ENCODE measurements at places on chromosomes 6 and 20. TPM values are rescaled to one million over a fixed set of nuclear protein-coding genes. Genes with fewer than 3 reads are reported as not detected.

GRCh38 chr6:162290846-162291465 lies 436.6 kb downstream of the PRKN start:
- no peaks in the 10 kb centered on the region for H3K27me3 ChIP-seq
- H3K36me3 ChIP-seq = no peaks in the 10 kb centered on the region
- no peak for DNase-seq
- H3K4me3 ChIP-seq = no peak overlapping the region
- H3K27ac ChIP-seq = no peak overlapping the region
- H3K4me1 ChIP-seq = no peaks in the 10 kb centered on the region

DNA sequence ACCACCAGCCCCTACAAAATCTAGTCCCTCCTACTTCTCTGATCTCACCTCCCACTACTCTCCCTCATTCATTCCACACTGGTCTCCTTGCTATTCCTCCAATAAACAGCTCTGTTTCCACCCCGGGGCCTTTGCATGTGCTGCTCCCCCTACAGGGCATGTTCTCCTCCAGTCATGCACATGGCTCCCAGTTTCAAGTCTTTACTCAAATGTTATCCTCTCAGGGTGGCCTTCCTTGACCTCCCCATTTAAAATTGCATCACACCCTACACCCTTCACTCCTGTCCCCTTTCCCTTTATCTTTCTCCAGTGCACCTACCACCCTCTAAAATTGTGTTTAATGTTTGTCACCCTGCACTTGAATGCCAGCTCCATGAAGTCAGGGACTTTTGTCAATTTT lies 174.5 kb downstream of the MRPL14 start:
- no peaks in the 10 kb centered on the region for H3K4me1 ChIP-seq
- H3K27me3 ChIP-seq = no peaks in the 10 kb centered on the region
- no peak overlapping the region for H3K4me3 ChIP-seq
- no peak overlapping the region for H3K27ac ChIP-seq
- DNase-seq = no peak
- H3K36me3 ChIP-seq = no peaks in the 10 kb centered on the region

DNA sequence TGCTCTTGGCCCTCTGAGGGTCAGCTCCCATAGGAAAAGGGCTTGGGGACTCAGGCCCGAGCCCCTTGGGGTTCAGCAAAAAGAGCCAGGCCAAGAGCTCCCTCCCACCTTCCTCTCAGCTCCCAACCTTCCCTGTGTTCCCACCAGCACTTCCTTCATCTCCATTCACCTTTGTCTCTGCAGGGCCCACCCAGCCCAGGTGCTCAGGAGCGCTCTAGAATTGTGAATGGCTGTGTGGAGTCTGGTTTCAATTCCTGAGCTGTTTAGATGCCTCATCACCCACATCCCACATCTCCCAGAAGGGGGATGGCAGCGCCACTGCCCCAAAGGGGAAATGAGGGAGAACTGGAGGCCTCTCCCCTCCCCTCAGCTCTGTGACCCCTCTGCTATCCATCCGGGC lies 7.7 kb downstream of the GRM4 start:
- no peak overlapping the region for H3K4me3 ChIP-seq
- peaks cover 10% of the 10 kb centered on the region for H3K4me1 ChIP-seq
- H3K27me3 ChIP-seq = peaks cover 95% of the 10 kb centered on the region
- H3K36me3 ChIP-seq = no peaks in the 10 kb centered on the region

- peaks cover 28% of the 10 kb centered on the region for H3K4me1 ChIP-seq
- no peaks in the 10 kb centered on the region for H3K27me3 ChIP-seq
- no peak for DNase-seq
- peak overlapping the region; percentile 71 for H3K27ac ChIP-seq
These were observed 41.2 kb downstream of the THBS2 start for GRCh38 chr6:169212436-169212835.

GSTA3 gene
- total RNA-seq = 16.4 TPM

DNA sequence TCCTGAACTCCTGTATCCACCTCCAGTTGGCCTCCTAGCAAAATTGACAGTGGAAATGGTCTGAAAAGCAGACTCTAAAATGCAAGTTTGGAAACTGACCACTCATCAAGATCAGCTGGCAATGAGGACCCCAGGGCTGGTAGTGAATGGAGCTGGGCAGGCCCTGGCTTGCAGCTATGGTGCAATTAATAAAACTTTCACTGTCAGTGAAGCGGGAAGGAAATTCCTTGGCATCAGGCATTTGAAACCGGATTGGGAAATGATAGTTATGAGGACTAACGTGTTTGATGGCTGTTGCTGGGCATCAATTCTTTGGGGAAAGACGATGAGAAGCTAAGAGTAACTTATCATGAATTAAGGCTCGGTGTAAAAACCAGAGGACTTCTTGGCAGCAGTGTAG lies 19.1 kb downstream of the SIRPB1 start:
- H3K4me3 ChIP-seq = no peak overlapping the region
- no peak for DNase-seq
- no peaks in the 10 kb centered on the region for H3K27me3 ChIP-seq
- H3K4me1 ChIP-seq = no peaks in the 10 kb centered on the region
- H3K27ac ChIP-seq = no peak overlapping the region
- H3K36me3 ChIP-seq = no peaks in the 10 kb centered on the region

GRCh38 chr20:1375515-1375914 lies 17.3 kb downstream of the FKBP1A start:
- H3K27ac ChIP-seq = no peak overlapping the region
- H3K4me1 ChIP-seq = peaks cover 80% of the 10 kb centered on the region
- peaks cover 18% of the 10 kb centered on the region for H3K36me3 ChIP-seq
- H3K27me3 ChIP-seq = no peaks in the 10 kb centered on the region
- DNase-seq = no peak

GRCh38 chr6:148140772-148141557 lies 201.7 kb upstream of the SASH1 start:
- H3K36me3 ChIP-seq = no peaks in the 10 kb centered on the region
- DNase-seq = no peak
- H3K27me3 ChIP-seq = peaks cover 4% of the 10 kb centered on the region
- H3K4me3 ChIP-seq = no peak overlapping the region
- no peaks in the 10 kb centered on the region for H3K4me1 ChIP-seq

KHDRBS2 gene
- not detected for total RNA-seq

GRCh38 chr20:48489046-48489463 lies 338.7 kb downstream of the PREX1 start:
- no peak for DNase-seq
- no peak overlapping the region for H3K27ac ChIP-seq
- H3K4me1 ChIP-seq = peaks cover 16% of the 10 kb centered on the region

CAP2 gene
- 2.5 TPM for total RNA-seq

DNA sequence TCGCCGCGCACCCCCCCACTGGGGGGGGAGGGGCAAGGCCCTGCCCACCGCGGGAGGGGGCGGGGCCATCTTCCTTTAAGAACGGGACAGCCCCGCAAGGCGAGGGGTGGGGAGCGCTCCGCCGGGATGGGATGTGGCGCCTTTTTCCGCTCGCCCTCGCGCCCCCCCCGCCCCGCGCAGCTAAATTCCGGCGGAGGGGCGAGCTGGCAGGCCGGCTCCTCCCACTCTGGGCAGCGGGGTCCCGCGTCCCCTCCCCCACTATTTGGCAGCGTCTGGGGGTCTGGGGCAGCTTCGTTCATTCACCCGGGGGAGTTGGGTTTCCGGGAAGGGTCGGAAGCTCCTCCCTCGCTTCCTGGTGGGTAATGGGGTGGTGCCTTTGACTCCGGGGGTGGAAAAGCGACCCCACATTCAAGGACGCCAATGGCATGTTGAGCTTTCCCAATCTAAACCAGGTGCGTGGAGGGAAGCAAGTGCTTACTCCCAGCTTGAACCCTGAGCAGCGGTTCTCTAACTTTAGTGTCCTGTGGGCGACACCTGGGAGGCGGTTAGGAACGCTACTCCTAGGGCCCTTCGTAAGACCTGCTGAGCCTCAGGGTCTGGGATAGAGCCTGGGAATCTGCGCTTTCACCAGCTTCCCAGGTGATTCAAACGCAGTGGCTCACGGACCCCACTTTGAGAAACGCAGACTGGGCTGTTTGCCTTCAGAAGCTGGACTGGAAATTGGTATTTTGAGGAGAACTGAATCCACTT lies 927 bp downstream of the ASXL1 start:
- peak overlapping the region; percentile 96 for H3K4me3 ChIP-seq
- DNase-seq = peak; percentile 89
- peaks cover 54% of the 10 kb centered on the region for H3K4me1 ChIP-seq
- no peaks in the 10 kb centered on the region for H3K27me3 ChIP-seq

GRCh38 chr6:158604048-158604406 lies 40.5 kb downstream of the DYNLT1 start:
- no peak overlapping the region for H3K27ac ChIP-seq
- no peaks in the 10 kb centered on the region for H3K27me3 ChIP-seq
- no peaks in the 10 kb centered on the region for H3K4me1 ChIP-seq
- DNase-seq = no peak
- no peak overlapping the region for H3K4me3 ChIP-seq
- H3K36me3 ChIP-seq = peaks cover 59% of the 10 kb centered on the region

FAM135A gene
- total RNA-seq = 67.5 TPM

DNA sequence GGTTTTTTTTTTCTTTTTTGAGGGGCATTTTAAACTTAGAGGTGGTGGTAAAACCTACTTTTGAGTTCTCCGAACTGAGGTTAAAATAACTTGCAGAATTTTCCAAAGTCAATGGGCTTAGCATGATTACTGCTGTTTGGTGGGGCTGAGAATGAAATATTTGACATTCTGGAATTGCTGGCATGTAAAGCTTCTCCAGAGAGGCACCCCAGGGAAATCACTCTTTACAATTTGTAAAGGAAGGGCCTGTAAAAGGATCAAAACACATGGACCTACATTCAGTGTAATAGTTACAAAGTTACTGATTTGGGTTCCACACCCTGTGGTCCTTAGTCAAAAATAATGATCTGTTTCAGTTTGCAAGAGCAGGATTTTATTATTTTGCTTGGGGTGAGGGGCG lies 5.5 kb downstream of the FAM217B start:
- H3K36me3 ChIP-seq = peaks cover 17% of the 10 kb centered on the region
- H3K4me1 ChIP-seq = peaks cover 37% of the 10 kb centered on the region
- H3K27me3 ChIP-seq = no peaks in the 10 kb centered on the region
- H3K27ac ChIP-seq = no peak overlapping the region
- DNase-seq = no peak

GRCh38 chr6:137941995-137942394 lies 74.9 kb downstream of the TNFAIP3 start:
- H3K36me3 ChIP-seq = no peaks in the 10 kb centered on the region
- H3K27me3 ChIP-seq = no peaks in the 10 kb centered on the region
- no peak for DNase-seq
- H3K4me3 ChIP-seq = no peak overlapping the region

DNA sequence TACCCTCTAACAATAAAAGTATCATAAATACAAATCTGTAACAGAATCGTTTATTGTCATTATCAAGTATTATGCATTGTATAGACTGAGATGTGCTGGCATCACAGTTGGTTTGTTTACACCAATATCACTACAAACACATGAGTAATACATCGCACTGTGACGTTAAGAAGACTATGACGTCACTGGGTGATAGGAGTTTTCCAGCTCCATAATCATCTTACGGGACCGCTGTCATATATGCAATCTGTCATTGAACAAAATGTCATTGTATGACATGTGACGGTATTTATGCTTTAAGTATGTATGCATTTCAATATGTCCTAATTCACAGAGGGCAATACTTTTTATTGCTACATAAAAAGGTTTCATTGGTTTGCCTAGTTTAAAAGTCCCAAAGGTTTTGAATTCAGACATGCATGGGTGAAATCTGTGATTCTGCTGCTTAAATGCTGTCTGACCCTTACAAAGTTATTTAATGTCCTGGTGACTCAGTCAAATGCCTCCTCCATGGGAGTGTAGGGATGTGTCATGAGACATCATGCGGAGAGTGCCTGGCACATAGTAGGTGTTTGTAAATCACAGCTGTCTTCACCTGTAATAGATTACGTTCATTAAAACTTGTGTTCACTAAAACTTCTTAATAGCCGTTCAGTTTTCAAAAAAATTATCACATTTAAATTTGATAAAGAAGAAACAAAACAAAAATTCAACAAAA lies 160.7 kb upstream of the PDE10A start:
- peaks cover 19% of the 10 kb centered on the region for H3K27me3 ChIP-seq
- no peaks in the 10 kb centered on the region for H3K36me3 ChIP-seq
- H3K4me3 ChIP-seq = no peak overlapping the region
- no peaks in the 10 kb centered on the region for H3K4me1 ChIP-seq
- DNase-seq = no peak

- no peak overlapping the region for H3K27ac ChIP-seq
- H3K27me3 ChIP-seq = peaks cover 7% of the 10 kb centered on the region
- H3K4me1 ChIP-seq = peaks cover 8% of the 10 kb centered on the region
- DNase-seq = no peak
These were observed 23.2 kb upstream of the ROS1 start for GRCh38 chr6:117448732-117449485.

DNA sequence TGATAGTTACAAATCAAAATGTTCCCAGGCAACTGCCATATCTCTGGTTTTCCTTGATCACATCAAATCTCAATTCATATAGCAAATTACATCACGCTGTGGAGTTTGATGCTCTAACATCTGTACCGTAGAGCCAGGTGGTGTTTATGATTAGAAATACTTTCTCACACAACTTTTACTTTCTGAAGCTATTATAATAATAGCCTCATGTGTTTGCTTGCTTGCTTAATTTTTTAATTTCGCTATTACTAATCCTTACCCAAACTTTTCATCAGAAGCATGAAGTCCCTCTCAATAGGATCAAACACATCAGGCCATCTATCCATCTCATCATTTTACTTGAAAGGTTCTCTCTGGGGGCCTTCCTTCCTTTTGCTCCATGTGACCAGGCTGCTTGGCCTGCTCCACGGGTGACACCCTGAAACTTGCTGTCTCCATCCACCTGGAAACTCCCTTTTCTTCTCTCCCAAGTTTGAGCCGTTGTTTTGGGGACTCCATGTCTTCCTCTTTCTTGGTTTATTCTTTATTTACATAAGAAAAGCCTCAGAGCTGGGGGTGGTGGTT lies 75.4 kb downstream of the ADAT2 start:
- H3K27me3 ChIP-seq = no peaks in the 10 kb centered on the region
- H3K27ac ChIP-seq = no peak overlapping the region
- H3K4me1 ChIP-seq = no peaks in the 10 kb centered on the region
- DNase-seq = no peak

GRCh38 chr20:10509376-10509775 lies 74.3 kb downstream of the SLX4IP start:
- DNase-seq = no peak
- no peak overlapping the region for H3K4me3 ChIP-seq
- peaks cover 84% of the 10 kb centered on the region for H3K4me1 ChIP-seq
- no peaks in the 10 kb centered on the region for H3K27me3 ChIP-seq

DNA sequence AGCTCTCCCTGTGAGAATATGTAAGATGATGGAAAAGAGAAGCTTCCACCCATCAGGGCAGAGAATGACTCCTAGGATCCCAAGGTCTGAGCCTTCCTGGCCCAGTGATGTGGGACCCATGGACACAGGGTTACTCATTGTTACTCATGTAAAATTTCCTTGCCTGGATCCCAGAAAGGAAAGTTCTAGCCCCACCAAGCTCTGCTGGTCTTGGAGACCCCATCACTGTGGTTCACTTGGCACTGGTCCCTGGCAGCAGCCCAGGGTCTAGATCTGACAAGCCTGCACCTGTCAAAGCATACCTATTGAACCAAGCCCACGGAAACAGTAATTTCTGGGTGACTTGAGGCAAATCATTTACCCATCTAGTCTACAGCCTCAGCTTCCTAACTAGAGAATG lies 22.1 kb downstream of the MDGA1 start:
- DNase-seq = no peak
- H3K36me3 ChIP-seq = no peaks in the 10 kb centered on the region
- no peaks in the 10 kb centered on the region for H3K27me3 ChIP-seq
- H3K27ac ChIP-seq = no peak overlapping the region
- H3K4me3 ChIP-seq = no peak overlapping the region

ACSS2 gene
- total RNA-seq = 78.6 TPM

- H3K36me3 ChIP-seq = no peaks in the 10 kb centered on the region
- H3K4me3 ChIP-seq = no peak overlapping the region
- H3K4me1 ChIP-seq = peaks cover 8% of the 10 kb centered on the region
- no peak for DNase-seq
- no peaks in the 10 kb centered on the region for H3K27me3 ChIP-seq
These were observed 144.2 kb upstream of the CITED2 start for GRCh38 chr6:139518556-139519091.
